Activated CD4-positive, alpha-beta T cell treated with anti-CD3 and anti-CD28 coated beads for 36 hours (primary cell): ENCODE measurements at places on chromosomes 2 and 18.

DNA sequence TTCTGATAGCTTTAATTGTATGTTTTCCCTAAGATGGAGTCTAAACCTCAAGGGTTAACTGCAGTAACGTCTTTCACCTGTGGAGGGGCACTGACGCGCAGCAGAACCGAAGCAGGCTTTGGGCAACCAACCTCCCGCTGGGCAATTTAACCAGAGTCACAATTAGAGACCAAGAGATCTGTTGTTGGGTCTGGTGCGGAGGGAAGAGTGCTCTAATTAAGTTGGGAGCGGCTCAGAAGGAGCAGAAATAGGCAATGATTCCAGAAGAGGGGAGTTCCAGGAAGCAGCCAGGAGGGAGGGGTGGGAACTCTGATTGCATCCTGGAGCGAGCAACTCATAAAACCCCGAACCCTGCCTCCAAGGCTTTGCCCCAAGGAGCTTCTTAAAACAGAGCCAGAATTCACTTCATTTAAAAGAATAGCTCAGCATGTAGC is 245.8 kb downstream of the PAX3 start:
- DNase-seq = peak; percentile 17

DNA sequence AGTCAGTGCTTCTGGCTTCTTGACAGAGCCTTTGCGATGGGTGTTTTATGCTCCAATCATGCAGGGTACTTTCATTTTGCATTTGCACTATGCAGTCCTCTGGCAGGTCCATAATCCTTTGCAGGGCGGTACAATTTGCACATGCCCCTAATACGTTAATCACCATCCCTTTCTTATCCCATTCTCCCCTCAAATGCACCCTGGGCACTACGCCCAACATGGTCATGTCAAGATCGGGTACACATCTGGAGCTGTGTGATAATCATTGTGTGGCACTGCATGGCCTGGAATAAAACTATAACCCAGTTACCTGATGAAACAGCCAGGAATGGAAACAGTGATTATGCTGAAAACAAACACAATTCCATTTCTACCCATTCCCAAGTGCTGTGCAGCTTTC is 27.7 kb downstream of the LOXHD1 start:
- no peak for DNase-seq

- no peak for DNase-seq
Measured at GRCh38 chr2:233063976-233064411, 3.9 kb downstream of the INPP5D start.

- no peak for DNase-seq
Measured at GRCh38 chr2:142756430-142756829, 121.0 kb upstream of the KYNU start.

- no peak for DNase-seq
Measured at GRCh38 chr2:107380912-107381311, 445.8 kb upstream of the RGPD4 start.

- no peak for DNase-seq
Measured at GRCh38 chr18:52183107-52183506, 156.9 kb upstream of the DCC start.
